Activated naive CD4-positive, alpha-beta T cell treated with anti-CD3 and anti-CD28 coated beads, Interleukin-2, amount 50 U/mL, for 16 hours (primary cell): ENCODE measurements at places on chromosomes 16 and 17.

- DNase-seq, result no peak
These were observed 67.9 kb downstream of the FTO start for GRCh38 chr16:53771655-53772497.

GRCh38 chr17:50255766-50256635 lies 18.3 kb upstream of the TMEM92 start:
- no peak for DNase-seq

DNA sequence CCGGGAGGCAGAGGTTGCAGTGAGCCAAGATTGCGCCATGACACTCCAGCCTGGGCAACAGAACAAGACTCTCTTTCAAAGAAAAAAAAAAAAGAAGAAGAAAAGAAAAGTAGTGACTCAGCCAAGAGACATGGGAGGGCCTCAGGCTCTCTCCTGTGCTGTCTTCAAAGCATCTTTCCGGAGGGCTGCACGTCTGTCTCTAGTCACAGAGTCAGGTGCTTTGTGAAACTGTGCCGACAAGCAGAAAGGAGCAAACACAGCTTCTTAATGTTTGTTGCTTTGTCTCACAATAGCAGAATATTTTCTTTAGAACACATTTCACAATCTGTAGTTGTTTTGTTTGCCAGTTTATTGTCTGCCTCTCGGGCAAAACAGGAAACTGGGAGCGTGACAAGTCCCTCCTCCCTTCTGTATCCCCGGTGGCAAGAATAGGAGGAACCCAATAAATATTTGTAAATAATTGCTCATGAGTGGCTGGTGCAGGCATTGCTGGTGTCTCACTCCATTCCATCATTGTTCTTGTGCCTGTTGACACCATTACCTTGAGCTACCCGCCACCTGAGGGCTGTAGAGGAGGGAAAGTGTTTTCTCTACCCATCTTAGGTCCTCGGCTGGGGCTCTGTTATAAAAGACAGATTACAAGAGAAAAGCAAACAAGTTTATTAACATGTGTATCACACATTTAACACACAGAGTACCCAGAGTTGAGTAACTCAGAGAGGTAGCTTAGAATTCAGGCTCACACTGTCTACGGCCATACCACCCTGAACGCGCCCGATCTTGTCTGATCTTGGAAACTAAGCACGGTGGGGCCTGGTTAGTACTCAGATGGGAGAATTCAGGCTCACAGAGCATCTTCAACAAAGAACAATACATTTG lies 5.5 kb downstream of the GAST start:
- peak; percentile 29 for DNase-seq

GRCh38 chr17:66415366-66416206 lies 113.2 kb downstream of the PRKCA start:
- no peak for DNase-seq

- no peak for DNase-seq
These were observed 15.1 kb upstream of the ZFHX3 start for GRCh38 chr16:73062743-73063733.

DNA sequence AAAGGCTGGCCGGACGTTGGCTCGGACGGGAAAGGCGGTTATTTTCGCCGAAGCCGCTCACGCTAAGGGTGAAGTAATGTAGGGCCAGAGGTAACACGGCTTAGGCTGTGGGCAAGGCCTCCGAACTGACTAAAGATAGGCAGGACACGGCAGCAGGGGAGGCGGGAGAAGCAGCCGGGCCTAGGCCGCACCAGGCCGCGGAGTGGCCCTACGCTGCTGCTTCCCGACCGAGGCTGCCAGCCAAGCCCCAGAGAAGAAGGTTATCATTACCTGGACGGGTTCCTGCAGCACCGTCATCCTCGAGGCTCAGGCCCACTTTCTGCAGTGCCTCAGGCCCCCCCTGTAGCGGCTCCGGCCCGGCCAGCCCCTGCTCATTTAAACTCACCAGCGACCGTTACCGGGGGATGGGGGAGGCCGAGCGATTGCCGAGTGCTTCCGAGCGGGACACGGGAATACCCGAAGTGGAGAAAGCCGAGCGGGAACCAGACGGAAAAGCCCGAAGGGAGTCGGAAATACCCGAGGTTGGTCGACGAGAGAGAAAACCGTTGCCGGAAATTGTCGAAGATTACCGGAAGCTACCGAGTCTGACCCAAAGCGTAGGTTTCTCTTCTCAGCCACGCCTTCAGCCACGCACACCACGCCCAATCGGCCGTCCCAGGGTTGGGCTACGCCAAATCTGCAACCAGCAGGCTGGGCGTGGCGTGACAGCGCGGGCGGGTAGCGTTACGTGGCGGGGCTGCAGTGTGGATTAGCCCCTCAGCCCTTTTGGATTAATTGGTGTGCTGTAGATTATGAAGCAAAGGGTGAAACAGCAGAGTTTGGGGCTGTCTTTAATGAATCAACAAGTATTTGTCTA lies at the start of gene CDC27:
CDC27 (minus strand) TSS at position 420 of the 856 bp plus-strand sequence; CDS start at position 297, 123 bp downstream.
- peak; percentile 100 for DNase-seq

GRCh38 chr16:50863644-50864144 lies 121.8 kb downstream of the CYLD start:
- no peak for DNase-seq

- no peak for DNase-seq
These were observed 572 bp downstream of the KSR1 start for GRCh38 chr17:27456681-27457359.

- DNase-seq, result no peak
These were observed 2.1 kb upstream of the ATP2A1 start for GRCh38 chr16:28876019-28876659.

GRCh38 chr16:22787466-22788192 lies 26.3 kb upstream of the HS3ST2 start:
- no peak for DNase-seq

- no peak for DNase-seq
These were observed 78.7 kb upstream of the MTMR4 start for GRCh38 chr17:58593123-58593522.

DNA sequence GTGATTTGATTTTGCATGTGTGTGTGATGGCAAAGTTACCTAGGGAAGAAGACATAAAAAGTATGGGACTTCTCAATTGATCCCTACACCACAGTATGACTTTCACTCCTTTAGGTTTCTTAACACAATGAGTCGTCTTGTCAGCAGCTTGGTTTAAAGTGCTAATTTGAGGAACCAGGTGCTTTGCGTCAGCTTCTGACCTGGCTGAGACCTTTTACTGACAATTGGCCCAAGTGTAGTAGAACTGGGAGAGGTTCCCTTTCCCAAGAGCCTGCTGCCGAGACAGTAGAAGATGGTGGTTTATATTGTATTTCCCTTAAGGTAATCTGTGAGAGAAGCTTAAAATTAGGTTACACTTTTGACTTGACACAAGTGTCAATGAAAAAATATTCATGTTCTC lies 54.9 kb downstream of the LDHD start:
- no peak for DNase-seq

- no peak for DNase-seq
These were observed 104.6 kb downstream of the RBFOX1 start for GRCh38 chr16:7437135-7437804.

DNA sequence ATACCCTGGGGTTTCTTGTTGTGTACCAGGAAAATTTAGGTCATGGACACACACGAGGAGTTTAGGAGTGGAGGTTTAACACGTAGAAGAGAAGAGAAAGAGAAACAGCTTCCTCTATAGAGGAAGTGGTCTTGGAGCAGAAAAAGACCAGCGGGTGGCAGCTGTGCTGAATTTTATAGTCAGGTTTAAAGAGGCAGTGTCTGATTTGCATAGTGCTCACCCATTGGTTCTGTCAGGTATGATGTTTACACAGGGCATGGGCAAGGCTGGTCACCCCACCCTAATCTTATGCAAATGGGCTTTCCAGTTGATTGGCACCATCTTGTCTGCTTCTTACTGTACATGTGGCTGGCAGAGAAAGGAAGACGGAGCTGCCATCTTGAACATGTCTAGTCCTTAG lies 309.0 kb downstream of the CDH13 start:
- DNase-seq, result no peak

- DNase-seq, result no peak
These were observed 23.2 kb downstream of the ITGB3 start for GRCh38 chr17:47276868-47277267.

- DNase-seq, result no peak
These were observed 5.4 kb upstream of the CD300A start for GRCh38 chr17:74460996-74461395.

DNA sequence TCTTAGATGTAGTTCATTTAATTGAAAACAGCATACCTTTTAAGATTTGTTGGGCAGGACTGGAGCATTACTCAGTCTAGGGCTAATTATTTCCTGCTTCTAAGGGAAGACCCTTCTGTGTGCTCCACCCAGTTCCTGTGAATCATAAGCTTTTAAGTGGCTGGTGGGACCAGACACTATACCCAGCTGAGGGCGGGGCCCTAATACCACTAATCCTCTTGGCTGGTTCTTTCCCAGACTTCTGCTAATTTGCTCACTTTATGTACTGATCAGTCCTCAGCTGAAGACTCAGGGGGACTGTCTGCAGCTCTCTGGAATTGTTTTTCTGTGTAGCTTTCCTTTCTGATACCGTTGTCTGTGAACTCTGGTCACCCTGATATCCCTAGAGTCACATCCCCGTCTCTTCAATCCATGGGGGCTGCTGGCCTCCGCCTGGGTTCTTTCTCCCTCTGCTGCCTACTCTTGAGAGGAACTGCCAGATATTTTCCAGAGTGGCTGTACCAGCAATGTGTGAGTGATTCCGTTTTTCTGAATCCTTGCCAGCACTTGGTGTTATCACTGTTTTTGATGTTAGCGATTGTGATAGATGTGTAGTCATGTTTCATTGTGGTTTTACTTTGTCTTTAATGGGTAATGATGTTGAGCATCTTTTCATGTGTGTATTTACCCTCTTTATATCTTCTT lies 35.1 kb downstream of the MFSD11 start:
- DNase-seq, result peak; percentile 51

- peak; percentile 49 for DNase-seq
These were observed 491 bp downstream of the TRAP1 start for GRCh38 chr16:3716831-3717234.

DNA sequence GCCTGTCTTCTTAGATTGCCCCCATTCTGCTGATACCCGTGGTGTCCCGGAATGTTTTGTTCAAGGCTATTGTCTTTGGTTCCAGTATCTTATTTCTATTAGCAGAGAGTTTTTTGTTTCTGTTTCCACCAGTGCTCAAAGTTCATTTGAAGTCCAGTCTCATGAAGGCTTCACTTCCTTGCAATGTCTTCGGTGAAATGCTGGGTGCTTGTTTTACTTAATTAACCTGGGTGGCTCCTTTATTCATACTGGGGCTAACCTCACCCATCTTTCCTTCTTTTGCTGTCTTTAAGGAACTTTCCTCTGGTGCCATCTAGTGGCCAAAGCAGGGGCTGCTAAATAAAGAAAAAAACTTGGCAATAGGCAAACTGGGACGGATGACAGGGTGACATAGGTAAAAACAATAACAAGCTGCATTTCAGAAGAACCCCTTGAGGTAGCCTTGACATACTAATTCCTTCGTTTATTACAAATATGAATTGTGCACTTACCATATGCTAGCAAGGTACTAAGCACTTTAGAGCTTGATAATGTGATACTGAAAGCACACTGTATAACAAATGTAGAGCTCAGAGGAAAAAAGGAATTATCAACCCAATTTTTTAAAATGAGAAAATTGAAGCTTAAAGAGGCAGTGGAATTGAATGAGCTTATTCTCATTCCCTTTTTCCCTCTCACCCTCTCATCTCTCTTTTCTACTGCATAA lies 2.8 kb upstream of the SMIM36 start:
- peak; percentile 65 for DNase-seq

- DNase-seq, result peak; percentile 66
These were observed 56.6 kb upstream of the GSE1 start for GRCh38 chr16:85556456-85557082.

- DNase-seq, result peak; percentile 42
These were observed 84.9 kb upstream of the CBX4 start for GRCh38 chr17:79923974-79924638.

- DNase-seq, result no peak
These were observed 30.3 kb downstream of the CPSF4L start for GRCh38 chr17:73231395-73231794.

- no peak for DNase-seq
These were observed 18.2 kb downstream of the DHX38 start for GRCh38 chr16:72111657-72112451.

GRCh38 chr17:6402258-6402657 lies 32.7 kb downstream of the AIPL1 start:
- DNase-seq, result no peak

DNA sequence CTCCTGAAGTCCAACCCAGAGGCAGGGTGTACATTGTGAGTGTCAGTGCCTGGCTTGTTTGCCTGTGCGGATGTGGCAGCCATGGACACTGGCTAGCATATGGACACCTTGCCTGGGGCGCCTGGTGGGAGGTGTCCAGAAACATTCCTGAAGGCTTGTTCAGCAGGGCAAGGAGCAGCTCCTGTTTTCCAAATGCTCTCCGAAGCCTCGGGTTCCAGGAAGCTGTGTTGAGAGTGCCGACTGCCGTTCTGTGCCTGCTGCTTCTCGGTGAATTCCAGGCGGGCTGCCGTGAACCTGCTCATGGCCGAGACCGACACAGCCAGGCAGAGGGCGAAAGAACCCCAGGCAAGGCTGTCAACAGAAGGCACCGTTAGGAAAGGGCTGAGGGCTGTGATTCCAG lies 10.9 kb upstream of the DHRS7C start:
- no peak for DNase-seq

- DNase-seq, result no peak
These were observed 19.6 kb upstream of the CCL2 start for GRCh38 chr17:34235389-34236028.

DNA sequence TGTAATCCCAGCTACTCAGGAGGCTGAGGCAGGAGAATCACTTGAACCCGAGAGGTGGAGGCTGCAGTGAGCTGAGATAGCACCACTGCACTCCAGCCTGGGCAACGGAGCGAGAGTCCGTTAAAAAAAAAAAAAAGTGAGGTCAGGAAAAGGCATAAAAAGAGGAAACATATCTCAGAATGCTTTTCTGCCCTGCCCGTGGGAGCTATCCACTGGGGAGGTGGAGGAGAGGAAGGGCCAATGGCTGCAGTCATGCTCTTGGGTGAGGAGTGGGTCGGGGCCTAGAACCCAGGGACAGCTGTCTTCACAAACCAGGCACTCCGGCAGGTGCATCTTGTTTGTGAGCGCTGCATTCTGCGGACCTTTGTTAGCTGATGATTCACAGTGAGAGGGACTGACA lies 60.0 kb upstream of the CDC42EP4 start:
- no peak for DNase-seq

DNA sequence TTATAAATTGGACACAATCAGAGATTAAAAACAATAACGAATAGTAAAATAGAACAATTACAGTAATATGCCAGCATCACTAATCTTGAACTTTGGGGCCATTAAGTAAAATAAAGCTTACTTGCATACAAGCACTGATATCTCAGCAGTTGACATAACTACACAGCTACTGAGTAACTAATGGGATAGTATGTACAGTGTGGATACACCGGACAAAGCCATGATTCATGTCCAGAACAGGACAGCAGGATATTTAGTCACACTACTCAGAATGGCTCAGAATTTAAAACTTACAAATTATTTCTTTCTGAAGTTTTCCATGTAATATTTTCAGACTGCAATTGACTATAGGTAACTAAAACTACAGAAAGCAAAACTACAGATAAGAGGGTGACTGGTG lies 427.5 kb downstream of the CDH13 start:
- no peak for DNase-seq

GRCh38 chr17:67514998-67515397 lies 137.9 kb downstream of the PITPNC1 start:
- DNase-seq, result no peak

- DNase-seq, result no peak
These were observed 33.8 kb downstream of the MAP1LC3B start for GRCh38 chr16:87425941-87426340.

- no peak for DNase-seq
These were observed 1.4 kb downstream of the LGALS3BP start for GRCh38 chr17:78977997-78978973.

GRCh38 chr16:75555707-75556430 lies at the start of gene TMEM231:
TSS of gene TMEM231 (minus strand) at chr16:75556252. CDS start at chr16:75556209, 43 bp downstream.
- DNase-seq, result peak; percentile 98
